ENCODE measurements at places on chromosomes 11 and 22. TPM values are rescaled to one million over a fixed set of nuclear protein-coding genes. Genes with fewer than 3 reads are reported as not detected.

GRCh38 chr22:19986011-19986409, 30.6 kb downstream of the ARVCF start:
- no peak for DNase-seq

SGSM1 gene
- polyA plus RNA-seq, result 11.4 TPM

GRCh38 chr11:28228196-28228895, 120.2 kb downstream of the METTL15 start:
- DNase-seq, result no peak

PGR gene
- not detected for polyA plus RNA-seq

ZMAT5 gene
- polyA plus RNA-seq, result 55.5 TPM

GRCh38 chr11:120659076-120659475, 147.5 kb downstream of the GRIK4 start:
- DNase-seq, result no peak

DNA sequence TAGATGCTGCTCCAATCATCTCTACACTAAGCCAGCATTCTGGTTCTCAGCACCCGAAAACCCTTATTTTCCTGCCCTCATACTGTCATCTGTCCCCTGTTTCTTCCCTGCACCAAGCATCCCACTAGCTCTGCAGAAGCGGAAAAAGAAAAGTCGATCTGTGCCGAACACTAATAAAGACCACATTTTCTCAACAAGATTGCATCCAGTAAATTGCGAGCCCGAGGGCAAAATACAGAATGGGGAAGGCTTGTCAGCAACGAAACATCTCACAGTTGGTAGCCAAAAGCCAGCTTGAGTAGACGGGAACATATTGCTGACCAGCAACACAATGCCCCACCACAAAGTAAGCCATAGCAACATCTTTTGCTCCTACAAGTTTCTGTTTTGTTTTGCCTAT, 227.4 kb downstream of the CADM1 start:
- peak; percentile 68 for DNase-seq

SYT13 gene
- 82.2 TPM for polyA plus RNA-seq

DNA sequence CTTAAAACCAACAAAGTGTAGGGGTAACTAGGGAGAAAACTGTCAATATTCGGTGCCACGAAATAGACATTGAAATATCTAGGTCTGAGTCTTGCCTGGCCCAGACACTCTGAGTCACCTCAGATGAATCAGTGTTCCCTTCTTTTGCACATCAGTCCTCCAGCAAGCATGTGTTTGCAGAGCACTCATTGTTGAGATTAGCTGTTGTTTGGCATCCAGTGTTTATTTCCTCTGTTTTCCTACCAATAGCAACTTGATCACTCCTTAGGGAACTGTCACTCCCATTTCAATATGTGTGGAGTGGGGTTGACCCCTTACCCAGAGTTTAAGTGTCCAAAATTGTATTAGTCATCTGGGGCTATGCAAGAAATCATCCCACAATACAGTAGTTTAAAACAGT, 4.7 kb upstream of the ASCC2 start:
- DNase-seq, result no peak

GRCh38 chr22:22467112-22467511, 41.4 kb downstream of the ZNF280B start:
- no peak for DNase-seq

DNA sequence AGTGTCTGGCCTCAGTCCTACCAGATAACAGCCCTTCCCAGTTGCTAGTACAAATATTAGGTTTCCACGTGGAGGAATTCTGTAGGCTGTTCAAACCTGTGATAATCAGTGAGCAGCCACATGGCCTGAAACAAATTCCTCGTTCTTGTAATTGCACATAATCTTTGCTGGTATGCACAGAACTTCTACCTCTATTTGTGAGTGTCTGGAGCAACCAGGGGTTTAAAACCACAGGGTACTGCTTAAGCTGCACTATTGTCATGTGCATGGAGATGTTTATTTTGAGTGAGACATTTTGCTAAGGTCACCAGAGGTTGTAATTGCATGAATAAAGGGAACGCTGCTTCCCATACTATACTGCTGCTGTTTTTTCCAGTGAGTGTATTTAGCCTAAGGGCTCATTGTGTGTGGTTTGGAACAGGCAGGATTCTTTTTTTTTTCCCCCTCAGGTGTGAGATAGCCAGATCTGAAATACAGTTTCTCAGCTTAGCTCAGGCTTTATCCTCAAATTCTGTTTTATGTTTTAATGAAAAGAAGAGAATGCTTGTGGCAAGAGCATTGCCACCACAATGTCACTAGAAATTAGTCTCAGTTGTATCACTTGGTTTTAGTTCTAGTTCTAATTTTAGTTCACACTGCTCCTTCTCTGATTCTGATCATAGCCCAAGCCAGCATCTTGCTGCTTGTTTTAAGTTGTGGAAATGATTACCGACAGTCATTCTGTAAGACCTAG, 60.5 kb downstream of the CYB5R2 start:
- DNase-seq, result no peak

MEI1 gene
- polyA plus RNA-seq, result 3.2 TPM

GRCh38 chr11:40236526-40236925, 1222.9 kb downstream of the LRRC4C start:
- no peak for DNase-seq

GRCh38 chr11:128901653-128902514, 10.7 kb downstream of the KCNJ5 start:
- DNase-seq, result peak; percentile 71

- DNase-seq, result no peak
Observed at GRCh38 chr11:31560842-31561476, 51.4 kb downstream of the ELP4 start.

- no peak for DNase-seq
Observed at GRCh38 chr22:47573141-47573540, 810.7 kb downstream of the TBC1D22A start.

C22orf15 gene
- polyA plus RNA-seq, result not detected

GRCh38 chr11:35822815-35823495, 120.9 kb upstream of the LDLRAD3 start:
- DNase-seq, result peak; percentile 58

MMP27 gene
- not detected for polyA plus RNA-seq

DNA sequence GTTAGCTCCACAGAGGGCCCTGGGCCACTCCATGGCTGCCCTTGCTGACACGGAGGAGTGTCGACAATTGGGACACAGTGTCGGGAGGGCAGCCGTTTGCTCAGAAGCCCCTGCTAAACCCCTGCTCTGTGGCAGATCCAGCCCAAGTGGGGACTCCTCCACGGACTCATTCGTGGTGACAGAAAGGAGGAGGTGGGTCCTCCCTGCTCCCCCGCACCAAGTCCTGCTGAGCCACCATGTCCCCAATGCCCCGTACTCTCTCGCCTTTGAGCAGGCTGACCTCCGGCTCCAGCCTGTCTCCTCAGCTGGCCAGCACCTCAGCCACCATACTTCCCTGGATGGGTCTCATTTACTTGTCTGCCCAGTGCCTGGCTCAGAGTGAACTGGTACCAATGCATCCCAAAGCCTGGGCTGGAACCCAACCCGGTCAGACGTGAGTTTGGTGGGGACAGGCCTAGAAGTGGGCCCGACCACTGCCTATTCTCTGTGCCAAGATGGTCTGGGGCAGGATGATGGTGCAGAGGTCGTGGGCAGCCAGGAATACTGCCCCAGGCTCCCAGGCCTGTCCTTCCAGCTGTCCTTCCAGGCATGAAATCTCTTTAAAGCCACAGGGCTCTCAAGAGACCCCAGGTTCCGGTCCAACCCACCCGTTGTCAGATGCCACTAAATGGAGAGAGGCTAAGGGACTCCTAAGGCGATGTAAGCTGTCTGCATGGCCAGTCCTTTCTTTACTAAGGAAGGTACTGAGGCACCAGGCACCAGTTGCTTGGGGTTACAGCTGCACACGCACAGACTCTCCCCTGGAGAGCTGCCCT, 4.3 kb downstream of the CBX6 start:
- no peak for DNase-seq

DNA sequence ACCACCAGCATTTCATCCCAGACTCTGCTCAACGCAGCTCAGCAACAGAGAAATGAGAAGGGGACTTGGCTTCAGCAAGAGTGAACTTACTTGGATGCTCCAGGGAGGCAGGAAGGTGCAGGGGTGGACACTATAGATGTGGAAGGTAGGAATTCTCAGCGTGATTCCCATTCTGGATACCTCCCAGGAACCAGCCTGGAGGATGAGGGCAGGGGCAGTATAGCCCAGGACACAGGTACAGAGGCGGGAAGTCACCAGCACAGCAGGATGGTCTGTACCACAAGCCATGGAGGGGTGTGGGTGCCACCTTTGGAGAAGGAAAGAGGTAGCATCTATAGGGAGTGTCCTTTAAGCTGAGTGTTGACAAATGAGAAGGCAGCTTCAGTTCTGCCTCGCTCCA, 1275.2 kb downstream of the TBC1D22A start:
- DNase-seq, result no peak

DNA sequence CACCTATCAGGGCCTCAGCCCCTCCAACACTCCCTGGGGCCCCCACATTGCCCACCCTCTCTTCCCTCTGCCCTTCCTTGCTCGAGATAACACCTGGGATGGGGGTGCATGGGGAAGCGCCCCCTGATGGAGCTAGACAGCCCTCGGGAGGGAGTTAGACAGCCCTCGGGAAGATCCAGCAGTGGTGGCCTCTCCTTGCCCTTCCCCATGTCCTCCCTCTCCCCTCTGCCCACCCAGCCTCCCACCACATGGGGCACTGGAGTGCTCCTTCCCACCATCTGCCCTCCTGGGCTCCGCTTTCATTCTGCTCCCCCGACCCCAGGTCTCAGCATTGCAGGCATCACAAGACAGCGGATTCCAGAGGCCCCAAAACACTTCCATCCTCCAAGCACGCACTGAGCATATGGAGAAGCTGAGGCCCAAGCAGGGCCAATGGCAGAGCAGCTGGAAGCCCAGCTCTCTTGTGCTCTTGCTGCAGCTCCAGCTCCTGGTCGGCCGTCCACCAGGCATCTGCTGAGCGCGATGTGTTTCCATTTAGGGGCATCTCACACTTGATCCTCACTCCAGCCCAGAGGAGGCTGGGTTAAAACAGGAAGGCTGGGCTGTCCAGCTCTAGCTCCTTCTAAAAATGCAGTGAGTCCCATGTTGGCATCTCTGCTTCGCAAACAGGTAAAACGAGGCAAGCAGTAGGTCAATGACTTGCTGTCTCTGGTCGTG, 65.6 kb downstream of the IGLL1 start:
- DNase-seq, result no peak

DNA sequence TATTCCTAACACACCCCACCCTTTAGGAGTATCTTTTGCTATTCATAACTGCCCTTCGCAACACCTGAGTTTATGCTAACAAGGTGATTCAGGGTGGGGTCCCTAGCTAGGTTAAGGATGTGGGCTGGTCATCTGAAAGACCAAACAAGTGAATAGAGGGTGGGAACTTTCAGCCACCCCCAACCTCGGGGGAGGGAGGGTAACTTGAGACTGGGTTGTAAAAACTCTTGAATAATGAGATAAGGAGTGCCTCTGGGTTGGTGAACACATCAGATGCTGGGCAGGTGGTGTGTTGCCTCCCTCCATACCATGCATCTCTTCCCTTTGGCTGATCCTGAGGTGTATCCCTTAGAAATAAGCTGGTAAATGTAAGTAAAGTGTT, 111.5 kb downstream of the SWAP70 start:
- DNase-seq, result no peak

CBLIF gene
- not detected for polyA plus RNA-seq

OR6A2 gene
- not detected for polyA plus RNA-seq

DNA sequence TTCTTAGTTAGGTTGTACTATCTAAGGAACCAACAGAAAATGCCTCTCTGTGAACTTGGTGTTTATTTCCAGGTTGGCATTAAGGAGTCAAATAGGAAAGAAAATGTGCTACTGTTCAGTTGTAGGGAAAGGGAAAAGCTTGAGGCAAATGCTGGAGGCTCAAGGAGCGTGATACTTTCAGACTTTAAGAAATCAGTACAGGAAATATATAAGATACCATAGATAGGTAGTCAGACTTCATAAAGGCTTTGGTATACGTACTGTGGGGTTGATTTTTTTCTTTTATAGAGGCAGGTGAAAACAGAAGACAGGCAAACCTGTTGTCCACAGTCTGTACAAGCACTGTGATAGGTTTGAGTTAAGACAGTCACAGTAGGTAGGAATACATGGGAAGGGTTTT, 30.8 kb downstream of the EP300 start:
- DNase-seq, result no peak

GRCh38 chr11:35582033-35582432, 36.2 kb upstream of the FJX1 start:
- no peak for DNase-seq

Data from brain (organoid and tissue), 16 donors.